ENCODE measurements at places on chromosomes 4 and X.
A peak's percentile ranks its signal among the peaks of the same experiment; 100 is the strongest.

GRCh38 chrX:76434103-76434741 lies 6.7 kb downstream of the MAGEE1 start:
- DNase-seq, result no peak

GRCh38 chr4:176874721-176875445 lies 82.2 kb upstream of the VEGFC start:
- no peak for DNase-seq

DNA sequence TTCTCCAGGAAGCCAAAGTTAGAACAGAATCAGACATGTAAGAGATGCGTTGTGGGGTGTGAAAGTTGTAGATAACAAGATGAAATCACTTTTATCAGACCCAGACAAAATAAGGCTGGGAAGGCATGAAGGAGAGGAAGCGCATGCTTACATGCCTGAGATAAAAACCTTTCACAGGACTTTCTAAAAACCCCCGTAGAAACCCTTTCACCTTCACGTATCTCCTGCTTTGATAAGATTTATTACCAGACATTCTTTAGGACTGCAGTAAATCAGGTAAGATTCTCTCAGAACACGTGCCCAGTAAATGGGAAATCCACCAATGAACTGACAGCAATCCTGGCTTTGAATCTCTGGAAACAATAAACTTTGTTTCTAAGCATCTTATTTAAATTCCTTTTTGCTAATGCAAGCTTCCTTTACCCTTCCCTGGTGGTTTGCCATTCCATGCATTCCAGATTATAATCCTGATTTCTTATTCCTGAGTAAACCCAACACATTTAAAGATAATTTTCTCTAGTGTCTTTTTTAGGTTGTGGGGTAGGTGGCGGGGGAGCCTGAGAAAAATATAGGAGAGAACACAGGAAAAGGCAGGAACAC lies 254.6 kb upstream of the LDB2 start:
- no peak for DNase-seq

DNA sequence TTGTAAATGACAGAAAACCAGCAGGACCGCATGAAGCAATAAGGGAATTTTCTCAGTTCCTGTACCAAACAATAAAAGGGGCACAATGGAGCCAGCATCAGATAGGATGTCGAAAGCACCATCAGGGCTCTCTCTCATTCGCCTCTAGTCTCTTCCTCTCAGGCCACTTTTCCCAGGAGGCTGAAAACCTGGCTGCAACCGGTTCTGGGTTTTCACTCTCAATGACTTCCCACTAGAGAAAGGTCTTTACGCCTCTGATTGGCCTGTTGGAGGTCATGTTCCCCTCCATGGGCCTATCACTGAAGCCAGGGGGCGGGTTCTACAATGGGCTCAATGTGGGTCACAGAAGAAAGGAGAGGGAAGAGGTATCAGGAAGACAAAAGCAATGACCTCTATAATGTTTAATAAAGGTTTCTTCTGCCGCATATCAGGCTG lies 29.3 kb downstream of the ZNF827 start:
- no peak for DNase-seq

GRCh38 chr4:158410272-158410671 lies 111.4 kb upstream of the RXFP1 start:
- no peak for DNase-seq

DNA sequence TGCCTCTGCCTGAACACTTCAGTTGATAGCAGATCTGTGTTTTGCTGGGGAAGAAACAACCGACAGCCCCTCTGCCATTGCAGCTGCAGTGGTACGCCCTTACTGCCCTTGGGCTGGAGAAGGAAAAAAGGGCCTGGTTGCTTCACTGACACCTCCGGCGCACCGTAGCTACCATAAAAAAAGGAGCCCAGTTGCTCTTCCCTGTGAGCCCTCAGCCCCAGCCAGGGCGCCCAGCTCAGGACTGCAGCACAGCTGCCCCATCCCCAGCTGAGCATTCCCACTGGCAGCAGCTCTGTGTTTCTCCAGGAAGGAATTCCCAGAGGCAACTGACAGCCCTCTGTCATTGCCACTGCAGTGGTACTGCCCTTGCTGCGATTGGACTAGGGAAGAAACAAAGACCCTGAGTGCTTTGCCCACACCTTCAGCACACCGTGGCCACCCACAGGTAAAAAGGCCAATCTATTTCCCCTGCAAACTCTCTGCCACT lies 142.7 kb downstream of the DKK2 start:
- no peak for DNase-seq

GRCh38 chr4:69823481-69824186 lies 36.3 kb downstream of the SULT1E1 start:
- DNase-seq, result peak; percentile 15

GRCh38 chr4:65653740-65654361 lies 16.4 kb downstream of the EPHA5 start:
- DNase-seq, result no peak

DNA sequence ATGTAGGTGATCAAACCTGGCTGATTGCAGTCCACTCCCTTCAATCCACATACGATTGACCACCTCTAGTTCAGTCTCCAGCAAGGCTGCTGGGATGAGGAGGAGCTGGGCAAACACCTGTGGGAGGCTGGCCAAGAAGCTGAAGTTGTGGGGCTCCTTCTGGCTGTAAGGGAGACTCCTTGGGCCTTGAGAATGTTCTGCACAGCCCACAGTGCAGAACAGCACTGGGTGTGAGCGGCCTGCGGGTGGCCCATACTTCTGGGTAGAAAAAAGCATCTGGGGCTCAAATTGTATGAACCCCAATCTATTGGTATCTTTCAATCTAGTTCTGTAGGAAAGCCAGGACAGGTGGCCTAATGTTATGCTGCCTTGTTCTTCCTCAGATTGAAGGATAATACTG lies 1608.8 kb upstream of the PCDH10 start:
- DNase-seq, result no peak

GRCh38 chr4:8352368-8353157 lies 83.0 kb downstream of the HTRA3 start:
- DNase-seq, result no peak

GRCh38 chrX:74351760-74352159 lies 47.8 kb downstream of the ZCCHC13 start:
- DNase-seq, result no peak

GRCh38 chr4:93777081-93777460 lies 51.5 kb upstream of the ATOH1 start:
- DNase-seq, result no peak

DNA sequence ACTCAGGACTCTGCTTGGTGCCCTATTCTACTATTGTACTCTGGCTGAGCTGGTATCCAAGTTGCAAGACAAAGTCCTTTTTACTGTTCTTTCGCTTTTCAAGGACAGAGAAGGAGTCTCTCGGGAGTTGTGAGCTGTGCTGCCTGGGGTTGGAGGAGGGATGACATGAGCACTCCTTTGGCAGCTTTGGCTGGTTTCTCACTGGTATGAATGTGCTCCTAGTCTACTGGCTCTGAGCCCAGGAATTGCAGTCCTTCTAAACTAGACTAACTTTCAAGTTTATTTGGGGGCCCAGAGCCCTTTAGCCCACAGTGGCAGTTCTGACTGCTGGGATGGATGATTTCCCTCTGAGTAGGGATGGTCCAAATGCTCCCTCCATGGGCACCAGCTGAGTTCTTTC lies 997.1 kb downstream of the RAB28 start:
- DNase-seq, result no peak

GRCh38 chr4:185716577-185717376 lies 95.2 kb downstream of the SORBS2 start:
- DNase-seq, result no peak

DNA sequence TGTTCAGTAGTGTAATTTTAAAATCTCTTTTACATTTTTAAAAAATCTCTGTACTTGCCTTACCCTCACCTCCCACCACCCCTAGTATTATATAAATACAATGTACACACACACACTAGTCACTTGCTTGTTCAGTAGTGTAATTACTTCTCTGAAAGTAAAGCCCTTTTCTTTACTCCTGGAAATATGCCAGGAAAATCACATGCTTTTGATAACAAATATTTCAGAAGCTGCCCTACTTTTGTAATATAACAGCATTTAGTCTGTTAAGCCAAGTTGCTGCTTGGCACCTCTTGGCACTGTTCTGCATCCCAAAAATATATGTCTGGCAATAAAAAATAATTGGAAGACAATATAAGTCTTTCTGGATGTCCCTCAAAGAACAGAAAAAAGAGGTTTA lies 172.8 kb upstream of the APOOL start:
- no peak for DNase-seq

DNA sequence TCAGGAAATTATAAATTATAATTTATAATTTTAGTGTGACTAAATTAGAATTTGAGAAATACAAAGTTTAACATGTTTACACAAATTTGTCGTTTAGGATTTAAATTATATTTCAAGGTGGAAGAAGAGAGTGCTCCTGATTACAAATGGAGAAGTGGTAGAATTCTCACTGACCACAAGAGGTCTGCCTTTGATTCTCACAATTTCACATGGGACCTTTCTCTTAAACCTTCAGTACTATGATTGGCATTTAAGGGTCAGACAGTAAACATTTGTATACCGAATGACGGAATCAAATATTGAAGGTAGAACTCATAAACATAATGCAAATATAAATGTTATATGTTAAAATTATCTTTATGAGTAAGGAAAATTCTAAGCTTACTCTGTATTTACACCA lies 171.7 kb downstream of the SLIT2 start:
- no peak for DNase-seq

DNA sequence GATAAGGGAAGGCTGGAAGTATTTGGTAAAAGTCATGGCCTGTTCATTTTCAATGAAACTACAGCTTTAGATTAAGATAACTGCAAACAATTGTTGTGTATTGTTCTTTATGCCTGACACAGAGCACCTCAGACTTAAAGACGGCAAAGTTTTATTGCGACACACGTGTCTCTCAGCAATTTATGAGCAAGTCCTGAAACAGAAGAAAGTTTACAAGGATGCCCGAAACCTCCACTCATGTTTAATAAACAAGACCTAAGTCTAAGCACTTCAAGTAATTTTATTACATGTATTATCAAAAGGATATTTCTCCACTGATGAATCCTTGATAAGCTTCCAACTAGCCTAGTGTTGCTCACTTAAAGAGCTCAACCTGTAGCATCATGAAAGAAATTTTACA lies 51.0 kb downstream of the DHX15 start:
- no peak for DNase-seq

GRCh38 chr4:2269206-2269531 lies 7.3 kb upstream of the MXD4 start:
- no peak for DNase-seq

DNA sequence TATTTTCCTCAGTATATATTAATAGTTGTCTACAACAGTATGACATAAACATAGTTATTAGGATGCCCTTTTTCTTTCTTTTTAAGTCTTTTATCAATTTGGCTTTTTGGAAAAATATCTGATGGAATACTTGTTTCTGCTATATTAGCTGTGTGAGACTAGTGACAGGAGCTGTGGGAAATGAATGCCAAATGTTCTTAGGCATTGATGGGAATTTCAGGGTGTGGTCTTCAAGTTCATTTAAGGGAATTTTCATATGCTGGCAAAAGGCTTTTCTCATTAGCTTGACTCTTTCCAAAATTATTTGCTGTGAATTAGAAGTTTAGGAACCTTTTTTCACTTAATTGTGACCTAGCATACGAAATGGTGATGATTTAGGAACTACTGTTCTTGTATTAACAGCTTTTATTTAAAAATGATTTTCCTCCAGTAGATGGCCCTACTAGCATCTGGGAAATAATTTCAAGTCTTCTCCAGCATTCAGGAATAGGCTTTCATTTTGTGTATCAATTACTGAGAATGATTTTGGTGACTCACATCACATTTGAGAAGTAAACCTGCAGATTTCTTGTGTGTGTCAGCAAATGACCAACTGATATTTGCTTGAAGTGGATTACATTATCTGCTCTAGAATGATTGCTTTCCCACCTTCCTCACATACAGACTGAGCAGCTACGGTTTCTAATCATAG lies 70.9 kb downstream of the HTT start:
- DNase-seq, result no peak

- DNase-seq, result no peak
Observed at GRCh38 chr4:5887361-5888221, 5.3 kb downstream of the CRMP1 start.

DNA sequence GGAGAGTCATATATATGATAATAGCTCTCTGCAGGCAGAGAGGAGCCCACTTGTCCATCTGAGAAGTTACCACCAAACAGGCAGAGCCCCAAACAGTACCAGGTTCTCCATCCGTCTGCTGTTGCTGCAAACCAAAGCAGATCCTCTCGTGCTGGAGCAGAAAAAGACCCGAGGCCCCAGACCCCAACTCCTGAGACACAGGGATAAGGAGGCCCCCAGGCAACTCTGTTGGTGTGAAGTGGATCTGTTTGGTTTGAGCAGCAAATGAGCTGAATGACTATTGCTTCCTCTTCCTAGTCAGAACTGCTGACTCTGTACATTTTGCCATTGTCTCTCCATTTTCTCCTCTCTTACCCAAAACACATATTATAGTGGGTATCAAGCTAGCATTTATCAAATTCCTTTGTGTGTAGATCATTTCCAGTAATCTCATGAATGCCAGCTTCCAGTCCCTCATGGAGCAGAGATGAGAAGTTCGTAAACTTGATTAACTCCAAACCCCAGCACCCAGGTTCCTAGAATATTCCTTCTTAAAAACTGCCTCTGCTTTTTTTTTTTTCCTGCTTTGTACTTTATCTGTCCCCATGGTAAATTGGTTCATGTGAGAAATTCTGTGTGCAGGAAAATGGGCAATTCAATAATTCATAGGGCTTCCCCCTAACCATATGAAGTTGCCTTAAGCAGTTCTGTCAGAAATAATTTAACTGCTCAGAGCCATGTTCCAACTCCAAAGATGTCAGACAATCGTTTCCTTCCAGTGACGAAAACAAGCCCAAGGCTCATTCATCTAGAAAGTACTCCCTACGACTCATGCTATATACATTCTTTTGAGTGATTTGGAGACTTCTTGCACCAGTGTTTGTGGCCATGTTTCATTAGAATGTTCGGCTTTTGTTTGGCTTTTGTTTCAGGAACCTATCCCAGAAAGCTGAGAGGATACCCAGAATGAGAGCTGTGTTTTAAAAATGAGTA lies 98.6 kb upstream of the ATXN3L start:
- DNase-seq, result no peak

DNA sequence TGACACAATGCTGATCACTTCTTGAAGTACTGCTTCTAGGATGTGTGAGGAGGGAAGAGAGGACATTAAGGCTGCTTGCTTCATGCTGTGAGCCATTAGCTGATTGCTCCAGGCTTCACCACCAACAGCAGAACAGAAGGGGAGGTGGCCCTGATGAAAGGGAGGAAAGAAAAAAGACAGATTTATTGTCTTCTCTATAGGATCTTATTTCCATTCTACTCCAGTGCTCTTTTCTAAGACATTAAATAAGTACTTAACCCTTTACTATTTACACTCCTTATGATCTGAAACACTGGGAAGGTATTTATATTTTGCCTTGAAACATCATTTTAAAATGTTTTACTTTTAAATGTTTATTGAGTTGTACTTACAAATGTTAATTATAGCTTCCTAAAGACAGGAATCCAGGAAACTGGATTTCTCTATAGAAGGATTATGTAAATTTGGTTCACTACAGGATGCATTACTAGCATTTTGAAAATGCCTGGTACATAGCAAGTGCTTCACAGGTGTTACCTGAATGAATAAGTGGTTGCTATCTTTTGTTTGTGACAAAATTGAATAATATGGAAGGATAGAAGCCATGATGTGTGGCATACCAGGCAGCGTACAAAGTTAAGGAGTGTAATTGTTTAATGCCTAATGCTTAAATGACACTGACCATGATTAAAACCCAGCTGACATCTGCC lies 680.9 kb upstream of the ATOH1 start:
- DNase-seq, result no peak

GRCh38 chr4:176038789-176039188 lies 26.9 kb upstream of the WDR17 start:
- DNase-seq, result no peak
